ENCODE measurements at places on chromosomes 2 and 18.
A peak's percentile ranks its signal among the peaks of the same experiment; 100 is the strongest.

- no peak for DNase-seq
Measured at GRCh38 chr18:10252494-10252893, 201.9 kb upstream of the APCDD1 start.

DNA sequence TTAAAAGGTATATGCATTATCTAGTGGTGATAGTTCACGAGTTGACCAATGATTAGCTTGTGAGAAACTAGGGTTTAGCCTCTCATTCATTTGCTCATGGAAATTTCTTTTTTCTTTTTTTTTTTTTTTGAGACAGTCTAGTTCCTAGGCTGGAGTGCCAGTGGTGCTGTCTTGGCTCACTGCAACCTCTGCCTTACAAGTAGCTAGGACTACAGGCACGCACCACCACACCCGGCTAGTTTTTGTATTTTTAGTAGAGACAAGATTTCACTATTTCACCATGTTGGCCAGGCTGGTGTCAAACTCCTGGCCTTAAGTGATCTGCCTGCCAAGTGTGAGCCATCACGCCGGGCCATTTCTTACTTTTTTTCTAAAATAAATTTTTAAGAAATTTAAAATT, 14.0 kb downstream of the KDM3A start:
- no peak for DNase-seq

- DNase-seq, result no peak
Measured at GRCh38 chr2:192969055-192969454, 774.3 kb upstream of the TMEFF2 start.

DNA sequence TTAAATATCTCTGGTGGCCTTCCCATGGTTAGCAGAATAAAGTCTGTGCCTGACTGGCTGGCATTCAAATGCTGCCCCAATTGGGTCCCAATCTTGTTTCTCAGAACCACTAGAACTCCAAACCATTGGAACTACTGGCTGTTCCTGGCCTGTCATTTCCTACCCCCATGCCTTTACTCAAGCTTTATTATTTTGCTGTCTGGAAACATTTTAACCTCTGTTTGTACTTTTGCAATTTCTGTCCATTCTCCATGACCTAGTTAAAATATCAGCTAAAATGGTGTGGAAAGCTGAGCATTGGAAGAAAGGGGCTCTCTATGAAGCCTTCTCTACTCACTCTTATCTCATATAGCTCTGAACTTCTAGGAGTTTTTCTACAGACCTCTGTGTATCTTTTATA, 38.7 kb downstream of the RAPGEF4 start:
- DNase-seq, result no peak

- no peak for DNase-seq
Measured at GRCh38 chr2:239361311-239361642, 39.5 kb downstream of the HDAC4 start.

DNA sequence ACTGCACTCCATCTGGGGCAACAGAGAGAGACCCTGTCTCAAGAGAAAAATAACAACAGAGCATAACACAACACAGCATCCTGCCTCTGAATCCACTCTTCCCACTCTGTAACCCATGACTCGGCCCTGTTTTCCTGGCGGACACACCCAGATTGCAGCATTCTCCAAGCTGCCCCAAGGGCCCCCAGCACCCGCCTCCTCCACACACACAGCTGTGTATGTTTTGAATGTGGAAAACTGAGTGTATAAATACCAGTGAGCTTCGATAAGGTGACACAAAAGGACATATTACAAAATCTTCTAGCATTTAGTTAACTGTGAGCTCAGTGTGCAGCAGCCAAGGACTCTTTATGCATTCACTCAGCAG, 13.0 kb downstream of the IMPA2 start:
- DNase-seq, result peak; percentile 64

- DNase-seq, result no peak
Measured at GRCh38 chr2:74550231-74550630, 3.5 kb downstream of the LOXL3 start.

- DNase-seq, result peak; percentile 2
Measured at GRCh38 chr18:5546660-5547059, 2.9 kb upstream of the EPB41L3 start.

- no peak for DNase-seq
Measured at GRCh38 chr18:73286584-73286983, 418.8 kb upstream of the NETO1 start.

DNA sequence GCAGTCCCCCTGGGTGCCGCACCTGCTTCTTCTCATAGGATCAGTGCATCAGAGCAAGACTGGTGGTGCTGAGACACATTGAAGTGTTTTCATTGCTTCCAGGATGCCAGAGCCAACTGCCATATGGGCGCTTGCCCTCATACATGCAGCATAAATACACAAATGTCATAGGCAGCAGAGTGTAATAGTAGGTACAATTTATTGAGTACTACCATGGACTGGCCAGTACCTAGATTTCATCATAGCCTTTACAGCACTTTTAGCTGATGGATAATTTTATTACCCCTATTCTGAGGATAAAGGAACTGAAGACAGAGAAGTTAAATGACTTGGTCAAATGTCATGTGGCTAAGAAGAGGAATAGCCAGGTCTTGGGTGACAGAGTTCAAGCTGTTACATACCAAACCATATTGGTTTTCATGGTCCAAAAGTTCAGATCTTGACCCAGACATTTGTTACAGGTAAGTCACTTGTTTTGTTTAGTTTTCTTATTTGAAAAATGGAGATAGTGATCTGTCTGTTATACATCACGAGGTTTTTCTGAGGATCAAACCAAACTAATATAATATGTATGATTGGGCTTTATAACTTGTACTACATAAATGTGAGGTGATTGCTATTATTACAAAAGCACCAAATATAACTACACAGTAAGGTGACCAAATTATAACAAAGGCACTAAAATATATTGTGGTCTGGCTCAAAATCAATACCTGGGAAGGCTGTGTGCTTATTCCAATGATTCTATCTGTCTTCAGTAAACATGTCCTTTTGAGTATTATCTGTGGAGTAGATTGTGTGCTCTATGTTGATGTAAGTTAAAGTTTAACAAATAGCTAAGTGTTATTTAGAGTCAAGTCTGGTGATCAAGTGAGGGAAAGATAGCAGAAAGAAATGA, 151.9 kb upstream of the CYRIA start:
- DNase-seq, result no peak

GRCh38 chr2:16019060-16019480, 78.7 kb downstream of the MYCN start:
- DNase-seq, result no peak

GRCh38 chr2:19187323-19188020, 171.0 kb downstream of the OSR1 start:
- DNase-seq, result no peak

GRCh38 chr2:39534095-39534711, 97.1 kb upstream of the MAP4K3 start:
- no peak for DNase-seq

- DNase-seq, result no peak
Measured at GRCh38 chr2:3356799-3357198, 20.8 kb downstream of the EIPR1 start.

GRCh38 chr2:170815746-170816503, 762 bp upstream of the GAD1 start:
- peak; percentile 42 for DNase-seq

- DNase-seq, result no peak
Measured at GRCh38 chr2:39625927-39626270, 39.8 kb upstream of the TMEM178A start.

- DNase-seq, result peak; percentile 30
Measured at GRCh38 chr2:12931186-12931844, 214.6 kb downstream of the TRIB2 start.
